OCI-M1 (cell line): ENCODE measurements at places on chromosomes 6 and 20.

DNA sequence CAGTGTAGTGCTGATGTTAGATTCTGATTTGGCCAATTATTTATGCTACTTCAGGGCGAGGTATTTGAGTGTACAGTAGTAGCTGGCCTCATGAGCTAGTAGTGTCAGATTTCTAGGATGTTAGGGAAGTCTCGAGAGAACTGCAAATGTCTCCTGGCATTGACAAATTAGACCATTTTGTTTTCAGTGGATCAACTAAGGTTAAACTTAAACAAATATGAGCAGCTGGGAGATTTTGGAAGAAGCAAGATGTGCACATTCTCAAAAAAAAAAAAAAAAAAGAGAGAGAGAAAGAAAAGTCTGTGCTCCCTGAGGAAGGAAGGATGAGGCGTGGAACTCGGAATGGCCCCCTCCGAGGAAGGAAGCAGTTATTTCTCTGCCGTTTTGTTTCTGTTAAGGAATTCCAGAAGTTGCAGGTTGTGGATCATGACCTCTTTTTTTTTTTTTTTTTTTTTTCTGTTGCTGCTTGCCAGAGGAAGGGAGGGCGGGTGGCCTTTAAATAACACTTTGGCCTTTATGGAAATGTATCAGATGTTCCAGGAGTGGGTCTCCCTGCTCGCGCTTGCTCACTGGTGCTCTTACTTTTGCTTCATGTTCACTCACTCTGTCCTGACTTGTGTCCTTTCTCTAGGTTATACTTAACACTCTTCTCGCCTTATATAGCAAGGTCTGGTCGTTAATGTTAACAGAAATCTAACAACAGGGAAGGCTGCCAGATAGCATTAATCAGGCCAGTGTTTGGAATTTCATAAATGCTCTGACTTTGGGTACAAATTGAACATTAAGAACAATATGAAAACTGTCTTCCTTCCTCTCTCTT, 124.4 kb downstream of the TCP11 start:
- DNase-seq, result no peak

GRCh38 chr6:68651011-68651985, 16.2 kb downstream of the ADGRB3 start:
- peak; percentile 76 for DNase-seq

DNA sequence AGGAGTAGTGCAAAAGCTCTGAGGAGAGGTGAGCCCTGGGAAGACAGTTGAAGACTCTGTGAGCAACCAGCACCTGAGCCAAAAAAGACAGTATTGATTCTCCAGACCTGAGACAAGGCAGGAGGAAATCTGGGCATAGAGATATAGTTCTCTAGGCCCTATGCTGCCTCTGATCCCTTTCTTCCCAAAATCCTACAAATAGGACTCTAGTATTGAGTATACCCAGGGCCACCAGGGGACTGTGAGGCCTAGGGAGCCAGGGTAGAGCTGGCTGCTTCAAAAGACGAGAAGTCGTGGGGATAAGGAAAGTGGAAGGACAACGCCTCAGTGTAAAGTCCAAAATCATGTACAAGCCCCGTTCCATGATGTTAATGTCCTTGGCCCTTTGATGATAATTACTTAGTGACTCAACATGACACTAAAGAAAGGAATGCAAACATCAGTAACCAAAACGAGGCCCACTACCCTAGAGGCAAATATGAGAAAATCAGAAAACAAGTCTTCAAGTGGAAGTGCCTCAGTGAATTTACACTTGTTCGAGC, 197.3 kb upstream of the PROKR2 start:
- no peak for DNase-seq

DNA sequence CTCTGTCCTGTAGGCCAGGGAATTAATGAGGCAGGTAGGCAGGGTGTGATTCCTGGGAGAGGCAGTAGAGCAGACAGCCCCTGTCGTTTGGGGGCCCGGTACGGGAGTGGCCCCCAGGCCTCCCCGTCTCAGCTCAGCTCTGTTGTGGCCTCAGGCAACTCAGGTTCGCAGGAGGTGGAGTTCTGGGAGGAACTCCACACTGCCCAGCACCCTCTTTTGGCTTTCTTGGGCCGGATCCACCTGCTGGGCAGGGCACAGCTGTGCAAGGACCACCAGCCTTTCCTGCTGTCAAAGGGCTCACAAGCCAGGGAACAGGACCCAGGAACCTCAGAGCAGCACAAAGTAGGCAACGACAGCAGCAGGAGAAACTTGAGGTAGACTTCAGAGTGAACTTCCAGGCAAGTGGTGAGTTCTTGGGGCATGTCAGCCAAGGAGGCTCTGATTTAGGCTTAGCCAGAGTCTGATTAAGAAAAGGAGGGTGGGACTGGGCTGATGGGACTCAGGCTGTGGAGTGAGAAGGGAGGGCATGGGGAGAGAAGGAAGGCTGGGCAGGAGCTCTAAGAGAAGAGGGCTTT, 36.9 kb downstream of the RAB44 start:
- no peak for DNase-seq

DNA sequence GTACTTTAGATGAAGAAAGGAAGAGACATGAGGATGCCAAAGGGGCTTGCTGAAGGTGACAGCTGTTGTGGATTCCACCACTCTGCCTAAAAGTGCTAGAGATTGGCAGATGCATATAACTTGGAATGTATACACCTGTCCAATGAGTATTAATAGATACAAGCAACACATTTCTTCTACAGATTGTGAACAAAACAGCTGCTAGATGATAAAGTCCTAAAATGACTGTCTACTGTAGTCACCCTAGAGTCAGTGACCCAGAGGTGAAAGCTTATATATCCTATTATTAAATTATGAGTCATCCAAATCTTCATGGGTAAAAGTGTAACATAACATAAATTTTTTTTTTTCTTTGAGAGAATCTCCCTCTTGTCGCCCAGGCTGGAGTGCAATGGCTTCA, 5.2 kb downstream of the RNF217 start:
- DNase-seq, result no peak

GRCh38 chr6:149046164-149046821, 271.2 kb upstream of the TAB2 start:
- no peak for DNase-seq

GRCh38 chr6:70820778-70821177, 136.1 kb downstream of the B3GAT2 start:
- no peak for DNase-seq

GRCh38 chr6:111865909-111866546, 7.2 kb downstream of the FYN start:
- DNase-seq, result no peak

DNA sequence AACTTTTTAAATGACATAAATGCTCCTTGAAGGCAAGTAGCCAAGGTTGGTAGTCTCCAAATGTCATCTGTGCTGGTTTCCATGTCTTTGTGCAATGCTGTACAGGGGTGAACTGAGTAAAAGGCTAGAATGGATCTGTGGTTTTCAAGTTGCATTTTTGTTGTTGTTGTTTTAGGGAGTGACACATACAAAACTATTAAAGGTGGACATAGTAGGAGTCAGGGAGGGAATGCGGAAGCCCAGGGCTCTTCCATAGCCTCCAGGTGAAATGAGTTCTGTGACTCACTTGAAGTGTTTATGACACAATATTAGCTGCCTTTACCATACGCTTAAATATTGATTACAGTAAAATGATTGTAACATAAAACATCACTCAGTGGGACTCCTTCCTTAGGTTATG, 22.5 kb upstream of the QKI start:
- no peak for DNase-seq

DNA sequence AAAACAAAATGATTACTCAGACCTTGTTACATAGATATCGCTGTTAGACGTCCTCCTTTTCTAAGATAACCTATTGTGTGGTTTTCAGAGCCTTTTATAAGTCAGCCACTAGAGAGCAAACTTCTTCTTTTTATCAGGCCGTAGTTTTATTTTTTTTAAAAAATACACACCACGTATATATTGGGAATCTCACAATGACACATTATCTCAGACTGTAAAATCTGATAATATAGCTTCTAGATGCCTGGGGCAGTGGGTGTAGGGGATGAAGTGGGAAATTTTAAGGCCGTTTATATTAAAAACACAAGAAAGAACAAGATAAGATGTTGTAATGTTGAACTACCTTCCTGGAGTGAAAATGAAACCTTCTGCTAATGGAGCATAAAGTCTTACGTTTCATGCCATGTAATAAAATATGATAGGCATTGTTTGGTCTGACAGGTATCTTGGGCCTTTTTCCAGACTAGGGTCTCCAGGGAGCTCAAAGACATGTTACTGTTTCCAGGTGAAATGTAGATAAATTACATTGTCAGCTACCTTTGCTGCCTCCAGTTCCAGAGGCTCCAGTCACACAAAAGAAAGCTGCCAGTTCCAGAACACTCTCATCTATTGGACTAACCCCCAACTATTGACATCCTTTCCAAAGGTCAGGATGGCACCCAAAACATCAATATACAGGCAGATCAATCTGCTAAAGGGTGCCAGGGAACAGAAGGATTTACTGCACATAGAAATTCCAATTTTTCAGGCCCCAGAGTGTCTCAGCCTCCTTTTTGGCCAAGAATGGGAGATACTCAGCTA, 130.2 kb upstream of the AKIRIN2 start:
- peak; percentile 81 for DNase-seq

GRCh38 chr6:27494103-27494502, 21.2 kb upstream of the ZNF184 start:
- no peak for DNase-seq

DNA sequence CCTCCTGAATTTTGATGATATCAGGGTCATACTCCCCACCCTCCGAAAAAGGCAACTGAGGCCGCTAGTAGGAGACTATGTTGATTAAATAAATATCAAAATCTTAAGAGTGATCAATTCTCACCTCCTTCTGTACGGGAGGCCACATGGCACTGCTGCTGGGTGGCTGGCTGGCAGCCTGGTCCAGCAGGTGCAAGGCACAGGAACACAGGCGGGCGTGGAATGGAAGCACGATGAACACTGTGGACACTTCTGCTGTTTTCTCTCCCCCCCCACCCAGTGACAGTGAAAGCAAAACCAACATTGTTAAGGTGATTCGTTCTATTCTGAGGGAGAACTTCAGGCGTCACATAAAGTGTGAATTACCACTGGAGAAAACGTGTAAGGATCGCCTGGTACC, 9.7 kb upstream of the CLDN20 start:
- no peak for DNase-seq

DNA sequence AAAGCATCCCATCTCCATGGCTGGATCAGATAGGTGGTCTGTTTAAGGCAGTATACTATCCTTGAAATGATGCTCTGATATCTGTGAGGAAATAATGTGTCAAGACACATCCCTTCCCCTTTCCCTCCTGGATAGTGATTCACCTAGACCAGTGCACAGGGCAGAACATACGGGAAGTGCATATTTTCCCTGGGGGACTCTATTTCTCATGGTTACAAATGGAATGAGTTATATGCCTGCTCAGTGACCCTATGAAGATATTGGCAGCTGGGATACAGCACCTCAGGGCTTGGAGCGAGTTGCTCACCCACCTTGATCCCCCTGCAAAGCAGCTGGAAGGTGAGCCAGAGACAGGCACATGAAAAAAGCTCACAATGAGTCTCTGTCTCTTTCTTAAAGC, 67.5 kb upstream of the PRL start:
- DNase-seq, result no peak

GRCh38 chr6:6436366-6436765, 115.9 kb upstream of the F13A1 start:
- DNase-seq, result no peak

GRCh38 chr6:136964398-136964797, 42.3 kb downstream of the SLC35D3 start:
- DNase-seq, result no peak

DNA sequence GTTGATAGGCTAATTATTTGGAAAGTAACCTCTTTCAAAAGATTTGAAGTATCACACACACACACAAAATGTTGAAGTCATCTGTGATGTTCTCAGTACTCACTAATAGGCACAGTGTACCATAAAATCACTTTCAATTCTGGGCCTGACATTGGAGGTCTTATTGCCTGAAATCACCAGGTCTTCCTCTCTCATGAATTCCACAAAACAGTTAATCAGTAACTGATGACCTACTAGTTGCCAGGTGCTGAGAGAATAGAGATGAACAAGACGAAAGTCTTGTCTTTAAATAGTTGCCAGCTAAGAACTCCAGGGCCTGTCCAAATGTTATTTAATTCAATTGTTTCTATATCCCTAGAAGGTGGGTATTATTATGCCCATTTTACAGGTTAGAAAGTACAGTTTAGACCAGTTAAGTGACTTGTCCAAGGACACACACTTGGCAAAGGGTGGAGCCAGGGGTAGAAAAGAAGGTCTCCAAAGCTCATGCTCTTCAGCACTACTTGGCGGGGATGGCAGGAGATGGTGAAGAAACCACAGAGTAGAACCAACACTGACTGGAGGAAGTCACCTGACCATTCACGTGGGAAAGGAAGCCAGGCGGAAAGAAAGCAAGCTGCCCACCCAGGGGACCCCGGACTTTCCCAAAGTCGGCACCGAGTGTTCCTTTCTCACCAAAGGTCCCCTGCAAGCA, 116.4 kb downstream of the KIF6 start:
- DNase-seq, result no peak

DNA sequence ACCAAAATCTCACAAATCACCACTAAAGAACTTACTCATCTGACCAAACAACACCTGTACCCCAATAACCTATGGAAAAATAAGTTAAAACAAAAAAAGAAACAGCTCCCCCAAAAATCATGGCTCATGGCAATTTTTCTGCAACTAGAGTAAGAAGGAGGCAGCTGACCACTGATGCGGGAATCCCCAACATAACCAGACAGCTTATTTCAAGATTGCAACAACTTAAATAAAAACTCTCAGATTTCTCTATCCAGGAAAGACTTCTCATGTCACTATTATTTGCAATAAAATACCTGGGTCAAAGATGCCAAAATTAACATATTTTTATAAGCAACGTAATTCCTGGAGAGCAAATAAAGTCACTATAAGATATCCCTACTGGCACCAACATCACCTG, 128.1 kb upstream of the LY86 start:
- no peak for DNase-seq

DNA sequence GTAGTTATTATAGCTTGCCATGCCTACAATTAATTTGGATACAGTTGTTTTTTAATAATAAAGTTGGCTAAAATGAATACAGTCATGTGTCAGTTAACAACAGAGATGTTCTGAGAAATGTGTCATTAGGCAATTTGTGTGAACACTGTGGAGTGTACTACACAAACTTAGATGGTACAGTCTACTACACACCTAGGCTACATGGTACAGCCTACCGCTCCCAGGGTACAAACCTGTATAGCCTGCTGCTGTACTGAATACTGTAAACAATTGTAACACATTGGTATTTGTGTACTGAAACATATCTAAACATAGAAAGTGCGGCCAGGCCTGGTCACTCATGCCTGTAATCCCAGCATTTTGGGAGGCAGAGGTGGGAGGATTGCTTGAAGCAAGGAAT, 50.2 kb downstream of the MYLIP start:
- DNase-seq, result no peak

DNA sequence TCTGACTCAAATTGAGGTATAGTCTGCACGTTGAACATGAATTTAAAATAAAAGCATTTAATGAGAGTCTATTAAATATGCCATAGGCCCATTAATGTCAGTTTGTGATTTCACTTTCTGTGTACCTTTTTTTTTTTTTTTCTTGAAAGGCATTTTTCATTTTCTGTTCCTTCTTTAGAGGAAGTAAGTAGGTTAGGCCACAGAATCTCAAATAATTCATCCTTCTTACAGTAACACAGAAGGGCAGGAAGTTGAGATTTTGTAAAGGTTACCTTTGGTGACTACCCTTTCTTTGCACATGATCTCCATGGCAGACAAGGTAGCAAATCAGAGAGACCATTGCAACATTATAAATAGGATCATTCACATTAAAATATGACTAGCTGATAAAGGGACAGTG, 9.6 kb downstream of the L3MBTL3 start:
- no peak for DNase-seq

- DNase-seq, result no peak
These were observed 643.5 kb upstream of the ID4 start for GRCh38 chr6:19193624-19194023.
